CD4-positive, CD25-positive, alpha-beta regulatory T cell (primary cell): ENCODE measurements at places on chromosomes 7 and 10.
A peak's percentile ranks its signal among the peaks of the same experiment; 100 is the strongest.

DNA sequence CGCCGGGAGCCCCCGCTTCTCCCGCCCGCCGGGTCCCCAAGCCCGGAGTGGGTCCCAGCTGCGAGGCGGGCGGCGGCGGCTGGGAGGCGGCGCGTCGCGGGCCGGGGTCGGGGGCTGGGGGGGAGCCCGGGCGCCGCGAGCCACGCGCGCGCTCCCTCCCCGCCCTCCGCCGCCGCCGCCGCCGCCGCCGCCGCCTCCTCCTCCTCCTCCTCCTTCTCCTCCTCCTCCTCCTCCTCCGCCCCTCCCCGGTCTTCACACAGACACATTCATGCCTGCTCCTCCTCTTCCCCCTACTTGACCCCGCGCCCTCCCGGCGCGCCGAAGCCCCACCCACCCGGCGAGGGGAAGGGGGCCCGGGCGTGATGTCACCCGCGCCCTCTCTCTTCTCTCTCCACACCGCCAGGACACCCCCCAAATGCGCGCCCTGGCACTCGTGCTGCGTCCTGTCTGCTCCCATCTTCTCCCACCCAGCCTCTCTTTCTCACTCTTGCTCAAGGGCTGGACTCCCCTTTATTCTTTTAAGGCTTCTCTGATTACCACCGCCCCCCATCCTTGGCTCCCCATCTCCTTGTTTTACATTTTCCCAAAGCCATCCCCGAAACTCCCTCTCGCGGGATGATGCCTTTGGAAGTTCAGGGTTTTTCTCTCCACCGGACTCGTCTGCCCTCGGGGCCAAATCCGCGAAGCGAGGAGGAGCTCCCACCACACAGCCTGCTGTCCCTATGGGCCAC lies 967 bp upstream of the GLI3 start:
- DNase-seq, result no peak

GRCh38 chr10:96768136-96768535 lies 47.8 kb upstream of the PIK3AP1 start:
- DNase-seq, result no peak

DNA sequence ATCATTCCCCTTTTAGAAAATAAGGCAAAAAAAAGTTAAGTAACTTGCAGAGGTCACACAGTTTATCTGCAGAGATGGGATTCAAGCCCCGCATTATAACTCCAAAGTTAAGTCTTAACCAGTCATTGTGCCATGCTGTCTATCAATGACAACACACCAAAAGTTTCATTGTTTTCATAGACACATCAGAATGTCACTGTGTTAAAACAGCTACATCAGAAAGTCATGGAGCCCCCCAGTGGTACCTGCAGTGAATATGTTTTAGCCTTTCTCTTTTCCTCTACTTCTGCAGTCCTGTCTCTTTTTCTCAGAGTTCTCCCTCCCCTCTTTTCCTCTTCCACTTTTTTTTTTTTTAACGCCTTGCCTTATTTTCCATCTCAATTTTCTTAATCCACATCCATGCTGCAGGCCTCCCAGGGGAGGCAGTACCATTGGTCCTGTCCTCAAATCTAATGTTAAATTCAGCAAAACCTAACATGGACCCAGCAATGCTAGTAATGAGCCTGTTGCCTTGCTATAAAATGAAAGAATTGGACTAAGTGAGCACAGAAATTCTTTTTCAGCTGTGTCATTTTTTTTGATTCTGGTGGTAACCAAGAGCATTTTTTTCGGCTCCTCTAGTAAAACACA lies 3.8 kb upstream of the NRCAM start:
- no peak for DNase-seq

DNA sequence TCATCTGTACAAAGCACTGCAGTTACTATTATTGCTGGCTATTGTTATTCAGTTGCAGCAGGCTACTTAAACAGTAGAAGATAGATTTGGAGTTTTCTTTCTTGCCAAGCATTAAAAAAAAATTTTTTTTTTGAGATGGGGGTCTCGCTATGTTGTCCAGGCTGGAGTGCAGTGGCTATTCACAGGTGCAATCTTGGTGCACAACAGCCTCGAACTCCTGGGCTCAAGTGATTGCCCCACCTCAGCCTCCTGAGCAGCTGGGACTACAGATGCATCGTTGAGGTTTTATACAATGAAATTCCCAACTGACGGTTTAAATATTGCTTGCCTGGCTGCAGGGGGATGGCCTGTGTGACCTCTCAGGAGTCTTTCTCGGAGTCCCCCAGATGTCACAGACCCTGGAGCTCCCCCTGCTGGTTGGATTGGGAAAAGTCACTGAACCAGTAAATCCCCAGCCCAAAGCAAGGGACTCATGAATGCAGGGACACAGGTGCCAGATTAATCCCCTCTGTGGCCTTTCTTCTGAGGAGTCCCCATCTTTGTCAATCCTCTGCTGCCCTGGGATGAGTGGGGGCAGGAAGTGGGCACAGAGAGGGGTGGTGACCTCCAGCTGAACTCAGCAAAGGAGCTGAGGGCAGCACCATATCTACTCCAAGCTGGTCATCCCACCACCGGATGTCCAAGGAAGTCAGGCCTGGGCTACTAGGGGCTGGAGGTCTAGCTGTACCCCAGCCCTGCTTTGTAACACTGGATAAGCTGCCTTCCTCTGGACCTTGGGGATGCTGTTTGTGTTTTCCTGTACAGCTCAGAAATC lies 149.6 kb downstream of the C10orf105 start:
- peak; percentile 60 for DNase-seq

- no peak for DNase-seq
These were observed 16.3 kb downstream of the LIPA start for GRCh38 chr10:89235073-89235798.

- no peak for DNase-seq
These were observed 11.2 kb upstream of the PRDX3 start for GRCh38 chr10:119189811-119190282.
